ENCODE measurements at places on chromosomes 4 and X. TPM values are rescaled to one million over a fixed set of nuclear protein-coding genes. Genes with fewer than 3 reads are reported as not detected.

DNA sequence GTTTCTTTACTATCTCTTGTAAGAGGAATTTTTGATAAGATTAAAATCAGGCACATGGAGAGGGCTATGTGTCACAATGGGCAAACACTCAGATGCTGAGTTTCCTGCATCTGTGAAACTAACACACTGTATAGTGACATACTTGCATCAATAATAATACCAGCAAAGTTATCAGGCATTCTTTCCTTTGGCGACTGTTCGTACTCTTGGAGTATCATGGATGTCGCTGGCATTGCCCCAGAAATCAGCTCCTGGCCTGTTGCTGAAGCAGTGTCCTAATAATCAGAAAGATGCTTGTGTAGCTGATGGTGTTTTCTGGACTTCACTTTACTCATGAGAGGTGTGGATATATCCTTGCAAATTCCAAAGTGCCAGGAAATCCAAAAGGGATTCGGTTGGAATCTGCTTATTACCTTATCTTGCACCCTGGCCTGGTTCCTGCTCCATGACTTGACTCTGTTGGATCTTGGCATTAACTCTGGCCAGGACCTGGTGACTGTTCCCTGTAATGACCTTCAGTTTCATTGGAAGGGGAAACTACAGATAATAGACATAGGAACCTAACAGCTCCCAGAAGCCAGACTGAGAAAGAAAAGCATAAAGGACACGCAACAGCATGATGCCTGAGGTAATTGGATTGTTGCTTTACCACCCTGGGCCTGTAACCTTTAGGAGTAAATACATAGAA, 762.5 kb upstream of the GRIA3 start:
- no peak for DNase-seq

CCKAR gene
- total RNA-seq, result not detected

GRCh38 chrX:11995146-11995545, 143.1 kb upstream of the FRMPD4 start:
- no peak for DNase-seq

GRCh38 chr4:83556816-83557215, 20.9 kb downstream of the GPAT3 start:
- no peak for DNase-seq

DNA sequence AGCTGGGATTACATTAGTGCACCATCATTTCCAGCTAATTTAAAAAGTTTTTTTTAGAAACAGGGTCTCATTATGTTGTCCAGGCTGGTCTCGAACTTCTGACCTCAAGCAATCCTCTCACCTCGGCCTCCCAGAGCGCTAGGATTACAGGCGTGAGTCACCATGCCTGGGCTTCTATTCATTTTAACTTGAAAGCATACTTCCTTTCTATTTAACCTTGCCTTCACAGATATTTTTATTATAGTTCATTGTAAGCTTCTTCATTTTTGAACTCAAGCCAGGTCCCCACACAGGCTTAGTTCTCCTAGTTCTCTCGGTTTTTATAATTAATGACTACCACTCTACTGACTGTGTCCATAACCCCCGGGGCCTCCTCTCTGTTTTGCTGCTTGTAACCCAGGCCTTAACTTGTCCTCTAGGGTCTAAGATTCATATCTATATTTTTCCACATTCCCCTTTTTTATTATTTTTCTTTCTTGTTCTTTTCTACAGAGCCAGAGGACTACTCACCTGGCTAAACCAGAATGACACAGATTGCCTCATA, 50.7 kb downstream of the SNX12 start:
- DNase-seq, result no peak

MAGEC2 gene
- total RNA-seq, result not detected

DNA sequence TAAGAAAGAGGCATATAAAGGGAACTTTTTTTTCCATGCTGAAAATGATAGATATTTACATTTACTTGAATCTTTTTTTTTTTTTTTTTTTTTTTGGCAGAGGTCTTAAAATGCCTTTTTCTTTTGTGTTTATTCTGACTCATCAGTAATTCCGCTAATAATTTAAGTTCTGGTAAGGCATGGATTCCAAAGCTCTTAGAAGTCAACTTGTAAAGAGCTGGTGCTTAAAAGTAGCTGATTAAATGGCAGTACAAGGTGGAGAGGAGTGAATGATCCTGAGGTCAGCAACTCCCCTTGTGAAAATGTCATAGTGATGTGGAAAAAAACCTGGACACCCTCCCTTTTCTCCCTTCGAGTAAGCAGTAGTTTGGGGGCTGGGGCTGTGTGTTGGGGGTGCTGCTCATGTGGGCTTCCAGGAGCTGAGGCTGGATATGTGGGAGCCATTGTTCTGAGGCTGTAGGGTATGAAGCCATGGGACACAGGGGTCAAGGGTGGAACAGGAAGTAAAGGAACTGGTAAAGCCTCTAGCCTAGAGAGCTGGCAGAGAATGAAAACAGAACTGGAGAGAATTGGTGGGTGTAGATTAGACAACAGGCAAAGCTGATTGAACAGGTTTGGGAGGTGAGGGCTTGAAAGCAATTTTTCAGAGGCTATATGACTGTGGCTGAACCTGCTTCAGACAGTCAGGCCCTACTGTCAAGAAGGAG, 41.0 kb upstream of the PITX2 start:
- DNase-seq, result no peak

- DNase-seq, result no peak
These were observed 108.2 kb upstream of the GPR34 start for GRCh38 chrX:41580423-41581064.

TMPRSS11B gene
- not detected for total RNA-seq

USP17L24 gene
- total RNA-seq, result not detected
